Regular cardiac myocyte (primary cell): ENCODE measurements at places on chromosomes 6 and 20. TPM values are rescaled to one million over a fixed set of nuclear protein-coding genes. Genes with fewer than 3 reads are reported as not detected.

The WDR27 gene
- total RNA-seq: 13.8 and 17.4 TPM in 2 replicates

The PTGIS gene
- 39.9 and 191 TPM in 2 replicates for total RNA-seq

The HTR1E gene
- total RNA-seq: not detected in 2 replicates

The HCRTR2 gene
- total RNA-seq: not detected in 2 replicates

The SFTA2 gene
- total RNA-seq: not detected in 2 replicates

The GMNN gene
- total RNA-seq: 14.7 and 46.0 TPM in 2 replicates

The PDYN gene
- total RNA-seq: not detected in 2 replicates

The CDSN gene
- under 0.01 TPM in 1 of 2 replicates, not detected in the other for total RNA-seq

The LGSN gene
- total RNA-seq: under 0.01 TPM in 1 of 2 replicates, not detected in the other

The LRRN4 gene
- total RNA-seq: 0.28 and 0.38 TPM in 2 replicates

The TMEM200A gene
- total RNA-seq: 124 and 232 TPM in 2 replicates

The ABCC10 gene
- 14.4 and 18.8 TPM in 2 replicates for total RNA-seq

The PRR18 gene
- not detected in 2 replicates for total RNA-seq

The MYT1 gene
- not detected in 2 replicates for total RNA-seq

The CNR1 gene
- total RNA-seq: under 0.01 and 0.28 TPM in 2 replicates

The STMND1 gene
- total RNA-seq: not detected in 2 replicates

The PTK7 gene
- total RNA-seq: 47.0 and 107 TPM in 2 replicates

The SYNJ2 gene
- total RNA-seq: 46.5 and 59.2 TPM in 2 replicates

The TNFRSF6B gene
- 2.7 and 8.7 TPM in 2 replicates for total RNA-seq

The GPX5 gene
- not detected in 2 replicates for total RNA-seq
